Bone marrow (tissue), 2 donors: ENCODE measurements at places on chromosomes 1 and 21.

DNA sequence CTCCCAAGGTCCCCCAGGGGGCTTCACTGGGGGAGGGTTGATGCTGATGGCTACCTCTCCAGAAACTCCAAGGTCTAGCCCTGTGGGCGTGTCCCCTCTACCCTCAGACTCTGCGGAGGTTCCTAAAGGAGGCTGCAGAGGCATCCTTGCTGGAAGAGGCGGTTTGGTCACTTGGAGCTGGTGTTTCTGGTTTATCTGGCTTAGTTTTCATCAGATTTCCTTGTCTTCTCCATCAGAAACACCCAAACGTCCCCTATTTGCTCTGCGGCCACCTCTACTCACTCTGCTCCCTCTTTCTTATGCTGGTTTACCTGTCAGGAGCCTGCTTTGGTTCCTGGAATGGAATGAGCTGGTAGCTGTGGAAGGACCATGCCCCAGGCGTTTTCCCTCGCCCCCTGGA, 2.5 kb downstream of the PKP1 start:
- DNase-seq = no peak

DNA sequence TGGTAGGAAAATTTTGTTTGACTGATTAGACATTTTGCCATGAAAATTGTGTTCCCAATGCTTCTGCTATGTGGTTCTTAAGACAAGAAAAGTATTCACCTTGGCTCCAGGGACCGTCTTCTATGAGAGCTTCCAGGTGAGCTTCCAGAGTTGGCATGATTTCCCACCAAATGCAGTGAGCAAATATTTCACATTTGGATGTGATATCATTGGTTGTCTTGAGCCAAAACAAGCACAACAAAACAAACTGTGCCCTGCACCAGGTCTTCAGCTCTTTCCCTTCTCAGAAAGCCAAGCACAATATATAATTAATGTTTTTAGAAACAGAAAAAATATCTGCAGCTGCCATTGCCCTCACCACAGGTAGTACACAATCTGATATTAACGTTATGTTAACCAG, 1009.0 kb downstream of the PLA2G4A start:
- no peak for DNase-seq

DNA sequence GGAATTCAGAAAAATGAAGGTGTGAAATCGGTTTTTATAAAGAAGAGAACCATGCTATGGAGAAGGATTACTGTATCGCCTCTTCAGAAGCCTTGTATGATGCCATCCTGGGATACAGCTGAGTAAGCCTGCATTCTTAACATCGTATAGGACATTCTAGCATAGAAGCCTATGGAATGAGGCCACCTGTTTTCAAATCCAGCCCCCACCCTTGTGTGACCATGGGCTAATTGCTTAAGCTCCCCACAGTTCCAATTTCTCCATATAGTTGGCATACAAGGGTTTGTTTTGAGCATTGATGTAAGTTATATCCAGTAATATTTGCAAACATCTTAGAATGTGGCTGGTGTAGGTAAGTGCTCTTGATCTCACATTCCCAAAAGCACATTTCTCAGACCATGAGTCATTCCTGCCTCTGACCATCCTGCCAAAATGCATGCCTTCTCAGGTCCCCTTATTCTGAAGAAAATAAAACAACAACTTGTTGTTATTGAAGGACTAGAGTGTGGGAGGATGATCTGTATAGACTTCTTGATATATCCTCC, 1.5 kb downstream of the OR14A2 start:
- no peak for DNase-seq

DNA sequence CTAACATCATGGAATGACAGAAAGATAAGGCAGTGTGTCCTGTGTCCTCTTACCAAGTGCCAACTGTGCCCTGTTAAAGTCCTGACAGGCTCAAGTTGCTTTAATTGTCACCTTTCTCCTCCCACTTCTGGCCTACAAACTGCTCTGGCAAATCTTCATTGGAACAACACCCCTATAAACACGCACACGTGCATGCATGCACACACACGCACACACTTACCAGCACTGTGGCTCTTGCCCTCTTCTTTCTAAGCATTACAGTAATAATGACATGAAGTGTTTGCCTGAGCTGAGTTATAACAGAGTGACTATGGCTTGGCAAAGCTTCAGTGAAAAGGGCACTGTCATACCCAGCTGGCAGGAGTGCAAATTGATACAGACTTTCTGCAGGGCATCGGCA, 82.3 kb upstream of the SYT6 start:
- no peak for DNase-seq

- DNase-seq = no peak
These were observed 13.4 kb upstream of the MRPL9 start for GRCh38 chr1:151776665-151777062.

DNA sequence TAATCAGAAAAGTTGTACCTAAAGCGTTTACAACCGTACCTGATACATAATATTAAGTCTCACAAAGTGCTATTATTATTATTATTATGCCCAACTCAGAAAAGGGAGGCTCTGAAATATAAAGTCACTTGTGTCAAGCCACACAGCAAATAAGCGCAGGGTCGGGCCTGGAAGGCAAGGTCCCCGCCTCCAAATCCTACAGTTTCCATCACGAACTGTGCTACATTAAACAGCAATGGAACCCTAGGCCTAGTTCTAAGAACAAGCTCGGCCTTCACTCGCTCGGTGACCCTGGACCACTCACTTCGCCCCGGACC, 549 bp downstream of the PARS2 start:
- DNase-seq = no peak

- DNase-seq = no peak
These were observed 180.7 kb upstream of the ZNHIT6 start for GRCh38 chr1:85888921-85889320.

GRCh38 chr21:41834926-41835663, 44.0 kb downstream of the PRDM15 start:
- DNase-seq = no peak

GRCh38 chr21:44614161-44614631, 2.3 kb downstream of the KRTAP10-8 start:
- DNase-seq = no peak

DNA sequence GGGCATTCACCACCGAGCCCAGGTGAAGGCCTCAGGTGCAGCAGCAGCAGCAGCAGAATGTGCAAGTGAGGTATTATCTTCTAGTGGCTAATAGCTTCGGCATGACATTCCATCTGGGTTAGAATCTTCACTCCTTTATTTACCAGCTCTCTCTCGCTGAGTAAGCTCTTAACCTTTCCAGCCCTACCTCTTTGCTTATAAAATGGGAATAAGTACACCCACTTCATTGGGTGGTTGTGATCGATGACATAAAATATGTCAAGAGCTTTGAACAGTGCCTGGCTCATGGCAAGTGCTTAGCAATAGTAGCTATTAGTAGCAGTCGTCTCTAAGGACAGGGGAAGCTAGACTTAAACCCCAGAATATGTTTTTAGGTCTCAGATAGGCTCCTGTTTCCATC, 149.5 kb downstream of the NOS1AP start:
- DNase-seq = no peak

GRCh38 chr1:25148673-25149300, 83.5 kb downstream of the SYF2 start:
- peak; percentile 82 for DNase-seq
